NAMALWA (cell line): ENCODE measurements at places on chromosomes 6 and 20.
A peak's percentile ranks its signal among the peaks of the same experiment; 100 is the strongest.

GRCh38 chr6:158666628-158667359 is 16.9 kb downstream of the SYTL3 start:
- DNase-seq: no peak

- no peak for DNase-seq
These were observed 39.8 kb upstream of the SERINC1 start for GRCh38 chr6:122511193-122511924.

DNA sequence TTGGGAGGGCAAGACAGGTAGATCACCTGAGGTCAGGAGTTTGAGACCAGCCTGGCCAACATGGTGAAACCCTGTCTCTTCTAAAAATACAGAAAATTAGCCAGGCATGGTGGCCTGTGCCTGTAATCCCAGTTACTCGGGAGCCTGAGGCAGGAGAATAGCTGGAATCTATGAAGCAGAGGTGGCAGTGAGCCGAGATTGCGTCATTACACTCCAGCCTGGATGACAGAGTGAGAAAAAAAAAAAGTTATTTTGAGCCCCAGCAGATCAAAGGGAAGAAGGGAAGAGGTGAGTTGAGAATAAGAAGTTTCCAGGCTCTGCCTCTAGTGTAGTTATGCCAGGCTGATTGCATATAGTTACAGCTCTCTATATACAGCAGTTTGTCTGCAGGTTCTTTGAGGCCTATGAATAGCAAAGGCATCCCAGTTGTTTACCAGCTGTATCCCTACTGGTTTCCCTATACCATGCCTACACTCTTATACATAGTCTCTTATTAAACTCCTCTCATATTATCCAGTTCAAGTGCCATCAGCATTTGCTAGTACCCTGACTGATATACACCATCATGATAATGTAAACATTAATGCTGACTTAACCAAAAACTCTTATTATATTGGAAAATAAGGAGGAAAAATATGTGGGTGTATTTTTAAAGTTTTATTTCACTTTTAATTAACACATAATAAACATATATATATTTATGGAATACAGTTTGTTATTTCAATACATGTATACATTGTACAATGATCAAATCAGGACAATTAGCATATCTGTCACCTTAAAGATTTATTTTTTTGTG is 823.6 kb upstream of the ADGRB3 start:
- no peak for DNase-seq

- no peak for DNase-seq
These were observed 107.2 kb upstream of the SASH1 start for GRCh38 chr6:148235446-148235845.

DNA sequence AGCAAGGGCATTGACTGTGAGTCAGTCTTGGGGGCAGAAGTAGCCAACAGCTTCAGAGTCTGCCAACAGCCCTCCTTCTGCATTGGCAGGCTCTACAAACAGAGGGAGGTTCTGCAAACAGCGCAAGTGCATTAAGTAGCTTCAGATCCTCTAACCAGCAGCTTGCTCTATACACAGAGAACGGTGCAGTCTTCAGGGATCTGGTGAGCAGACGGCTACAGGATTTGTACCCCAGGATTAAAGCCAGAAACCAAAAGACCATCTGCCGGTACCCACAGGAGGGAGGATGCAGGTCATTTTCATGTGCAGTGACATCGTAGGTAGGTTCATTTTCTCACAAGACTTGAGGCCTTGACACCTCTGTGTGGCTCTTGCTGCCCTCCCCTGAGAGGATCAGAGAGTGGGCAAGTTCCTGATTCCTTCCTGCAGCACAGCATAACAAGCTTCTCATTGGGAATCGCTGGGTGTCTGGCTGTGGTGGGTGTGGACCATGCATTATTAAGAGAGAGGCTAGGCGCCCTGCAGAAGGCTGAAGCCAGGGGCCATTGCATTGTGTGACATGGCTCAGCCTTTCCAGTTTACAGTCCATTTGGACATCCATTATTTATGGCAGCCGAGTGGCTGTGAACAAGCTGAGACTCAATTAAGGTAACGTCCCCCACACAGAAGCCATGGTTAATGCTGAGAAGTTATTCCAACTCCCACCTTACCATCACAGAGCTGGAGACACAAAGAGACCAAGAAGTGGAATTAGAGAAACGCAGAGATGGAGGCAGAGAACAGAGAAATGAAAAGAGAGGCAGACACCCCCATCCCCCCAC is 250.0 kb downstream of the LRFN2 start:
- DNase-seq: no peak

- DNase-seq: peak; percentile 78
These were observed 4.1 kb upstream of the BNIP5 start for GRCh38 chr6:36340618-36341454.

DNA sequence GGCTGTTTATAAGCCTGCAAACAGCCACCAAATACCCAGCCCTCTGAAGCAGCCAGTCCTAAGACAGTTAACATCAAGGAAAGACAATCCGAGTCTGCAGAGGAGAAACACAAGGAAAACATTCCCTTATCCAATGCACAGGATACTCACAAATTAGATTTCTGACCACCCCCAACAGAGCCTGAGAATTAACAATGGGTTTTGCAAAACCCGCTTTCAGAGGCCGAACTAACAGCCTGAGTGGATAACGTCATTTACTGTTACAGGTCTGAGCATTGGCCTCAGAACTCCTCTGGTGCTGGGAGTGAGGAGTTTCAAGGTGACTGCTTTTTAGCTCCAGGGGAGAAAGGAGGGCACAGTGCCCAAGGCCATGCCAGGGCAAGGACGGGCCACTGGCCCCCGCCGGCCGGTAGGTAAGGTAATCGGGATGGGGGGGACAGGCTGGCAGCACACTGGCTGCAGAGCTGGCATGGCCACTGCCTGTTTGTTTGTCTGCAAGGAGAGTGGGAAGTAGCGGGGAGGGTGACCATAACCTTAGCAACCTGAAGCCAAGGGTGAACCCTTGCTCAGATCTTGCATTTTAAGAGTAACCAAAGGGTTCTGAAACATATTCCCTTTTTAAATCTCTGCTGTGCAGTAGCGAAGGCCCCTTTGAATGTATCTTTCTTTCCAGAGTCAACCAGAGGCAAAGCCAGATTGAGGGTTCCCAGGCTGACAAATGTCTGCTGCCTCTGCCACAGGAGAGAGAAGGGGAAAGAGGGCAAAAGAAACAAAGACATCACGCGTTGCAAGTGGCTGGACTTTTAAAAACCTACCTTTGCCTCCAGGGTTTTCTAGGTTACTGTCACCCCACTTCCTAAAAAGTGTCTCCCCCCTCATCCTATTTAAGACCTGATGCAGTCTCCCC is 3.9 kb downstream of the ZMYND8 start:
- DNase-seq: peak; percentile 57

- no peak for DNase-seq
These were observed 248.0 kb downstream of the TTLL2 start for GRCh38 chr6:167572841-167573271.

DNA sequence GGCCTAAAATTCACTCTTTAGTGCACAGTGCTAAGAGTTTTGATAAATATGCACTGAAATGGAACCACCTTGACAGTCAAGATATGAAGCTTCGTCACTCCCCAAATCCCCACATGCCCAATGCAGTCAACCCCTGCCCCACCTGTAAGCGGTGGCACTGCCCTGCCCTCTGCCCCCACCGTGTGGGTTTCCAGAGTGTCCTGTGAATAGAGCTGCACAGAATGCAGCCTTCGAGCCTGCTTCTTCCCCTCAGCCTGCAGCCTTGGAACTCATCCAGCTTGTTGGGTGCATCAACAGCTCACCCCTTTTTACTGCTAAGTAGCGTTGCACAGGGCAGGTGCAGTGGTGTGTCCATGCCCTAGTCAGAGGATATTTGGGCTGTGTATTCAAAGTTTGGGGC is 216.3 kb downstream of the SYNDIG1 start:
- DNase-seq: no peak

GRCh38 chr6:65988006-65988405 is 281.0 kb upstream of the EYS start:
- DNase-seq: no peak

GRCh38 chr6:166202321-166202733 is 34.7 kb upstream of the TBXT start:
- peak; percentile 83 for DNase-seq

- DNase-seq: no peak
These were observed 71.9 kb downstream of the FAM120B start for GRCh38 chr6:170378502-170378901.

DNA sequence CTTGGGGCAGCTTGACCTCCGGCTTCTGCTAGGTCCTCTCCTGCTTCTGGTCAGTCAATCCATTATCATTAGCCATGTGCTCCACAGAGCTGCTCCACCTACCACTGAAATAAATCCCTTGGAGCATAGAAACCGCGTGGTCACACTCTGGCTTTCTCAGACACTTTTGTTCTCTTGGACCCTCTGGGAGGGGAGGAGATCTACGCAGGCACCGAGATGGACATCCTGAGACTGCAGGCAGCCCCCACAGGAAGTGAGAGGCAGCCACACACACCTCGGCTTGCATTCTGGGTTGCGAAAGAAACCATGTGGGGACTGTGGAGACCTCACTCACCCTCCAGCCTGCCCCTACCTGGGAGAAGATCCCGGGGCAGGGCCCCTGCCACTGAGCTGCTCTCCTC is 79.5 kb downstream of the FYN start:
- no peak for DNase-seq

- DNase-seq: no peak
These were observed 41.0 kb downstream of the CYP24A1 start for GRCh38 chr20:54132612-54133433.

DNA sequence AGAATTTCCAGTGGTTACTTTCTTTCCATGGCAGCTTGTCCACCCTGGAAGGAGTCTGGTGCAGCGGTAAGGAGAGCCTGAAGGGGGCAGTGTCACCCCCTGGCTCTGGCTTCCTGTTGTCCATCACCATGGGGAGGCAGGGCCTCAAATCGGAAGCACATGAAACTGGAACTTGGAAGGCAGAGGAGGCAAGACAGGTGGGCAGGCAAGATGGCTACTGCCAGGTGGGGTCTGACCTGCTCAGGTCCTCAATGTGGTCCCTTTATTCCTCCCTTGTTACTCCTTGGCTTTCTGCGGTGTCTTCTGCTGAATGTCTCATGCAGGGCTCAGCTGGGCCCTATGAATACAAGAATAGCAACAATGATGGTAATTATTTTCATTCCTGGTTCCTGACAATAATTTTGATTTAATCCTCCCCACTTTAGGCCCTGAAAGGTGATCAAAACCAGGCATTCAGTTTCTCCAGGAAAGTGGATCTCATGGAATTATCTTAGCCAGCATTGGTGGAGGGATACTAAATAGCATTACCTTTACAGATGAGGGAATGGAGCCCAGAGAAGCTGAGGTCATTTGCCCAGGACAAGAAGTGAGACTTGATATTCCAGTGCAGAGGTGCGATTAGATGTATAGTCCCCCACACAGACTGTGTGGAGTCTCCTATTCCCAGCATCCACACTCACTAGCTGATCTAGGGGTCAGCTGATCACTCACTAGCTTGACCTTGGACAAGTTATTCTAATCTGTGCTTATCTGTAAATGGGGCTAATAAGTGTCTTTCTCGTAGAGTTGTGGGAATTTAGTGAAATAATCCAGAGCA is 17.6 kb upstream of the SNAI1 start:
- peak; percentile 62 for DNase-seq

- no peak for DNase-seq
These were observed 199.2 kb upstream of the SULF2 start for GRCh38 chr20:47984437-47984836.

DNA sequence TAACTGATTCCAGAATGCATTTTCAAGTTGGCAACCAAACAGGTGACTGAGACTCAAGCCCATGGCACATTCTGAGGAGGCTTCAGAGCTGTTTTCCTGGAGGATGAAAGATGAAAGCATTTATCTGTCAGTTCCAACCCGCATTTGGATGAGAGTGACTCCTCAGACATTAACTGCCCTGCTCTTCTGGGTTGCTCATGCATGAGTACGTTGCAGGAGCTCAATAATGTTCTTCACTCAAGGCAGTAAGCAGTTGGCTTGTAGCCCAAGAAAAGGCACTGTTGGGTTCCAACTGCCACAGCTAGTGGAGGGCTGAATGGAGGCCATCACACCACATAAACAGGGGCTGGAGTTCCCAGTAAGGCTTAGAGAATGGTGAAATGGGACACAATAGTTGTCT is 155.3 kb downstream of the FUT9 start:
- no peak for DNase-seq

DNA sequence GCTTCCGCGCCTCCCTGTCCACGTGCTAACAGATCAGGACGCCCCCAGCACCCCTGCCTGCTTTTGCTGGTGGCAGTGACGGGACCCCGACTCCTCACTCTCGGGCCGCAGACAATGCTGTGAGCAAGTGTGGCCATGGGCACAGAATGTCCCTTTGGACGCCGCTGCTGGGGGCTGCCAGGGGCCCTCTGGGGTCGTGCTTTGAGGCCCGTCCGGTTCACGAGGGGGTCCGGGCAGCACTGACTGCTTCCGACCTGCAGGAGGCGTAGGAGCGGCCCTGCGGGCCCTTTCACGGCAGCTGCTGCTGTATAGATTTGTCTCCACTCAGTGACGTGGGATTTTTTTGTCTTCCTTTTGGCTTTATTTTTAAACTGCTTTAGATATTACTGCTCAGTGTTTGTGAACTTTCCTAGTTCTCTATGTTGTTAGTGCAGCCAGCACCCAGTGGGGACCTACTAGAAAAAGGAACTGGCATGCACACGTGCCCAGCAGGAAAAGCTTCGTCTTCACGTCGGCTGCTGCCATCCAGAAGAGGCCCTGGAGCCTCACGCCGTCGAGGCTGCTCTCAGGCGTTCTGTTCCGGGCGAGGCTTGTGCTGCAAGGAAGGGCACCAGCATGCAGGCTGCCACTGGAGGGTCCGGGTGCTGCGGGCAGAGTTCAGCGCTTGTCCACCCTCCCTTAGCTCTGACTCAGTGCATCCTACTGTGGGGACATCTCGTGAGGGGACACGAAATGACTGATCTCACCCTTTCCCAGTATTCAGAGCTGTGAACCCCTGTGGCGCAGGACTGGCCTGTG is 21.7 kb downstream of the UCKL1 start:
- DNase-seq: no peak

- no peak for DNase-seq
These were observed 12.0 kb downstream of the CEBPB start for GRCh38 chr20:50202677-50203076.

GRCh38 chr6:32833664-32834063 is 4.9 kb downstream of the TAP2 start:
- DNase-seq: no peak
